ENCODE measurements at places on chromosomes 1 and 21.

- DNase-seq = no peak
These were observed 20.1 kb upstream of the ENSA start for GRCh38 chr1:150649441-150650075.

- DNase-seq = no peak
These were observed 528.2 kb downstream of the MRPL39 start for GRCh38 chr21:25079053-25079452.

GRCh38 chr1:5901150-5901549 is 91.1 kb downstream of the NPHP4 start:
- DNase-seq = no peak

DNA sequence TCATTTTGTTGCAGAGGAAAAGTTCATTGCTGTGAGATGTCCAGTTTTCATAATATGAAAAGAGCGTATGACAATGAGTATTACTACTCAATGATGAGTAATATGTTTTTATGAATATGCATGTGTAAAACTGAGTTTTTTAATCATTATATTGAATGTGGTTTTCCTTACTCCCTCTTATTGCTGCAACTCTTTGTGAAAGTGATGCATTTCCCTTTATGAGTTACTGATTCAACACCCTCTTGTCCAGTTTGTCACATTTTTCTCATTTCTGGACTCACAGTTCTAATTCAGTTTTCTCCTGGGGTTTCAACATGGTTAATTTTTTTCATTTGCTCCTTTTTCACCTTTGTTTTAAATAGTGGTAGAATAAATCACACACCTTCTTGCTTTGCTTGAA is 35.2 kb upstream of the KCNJ15 start:
- no peak for DNase-seq

DNA sequence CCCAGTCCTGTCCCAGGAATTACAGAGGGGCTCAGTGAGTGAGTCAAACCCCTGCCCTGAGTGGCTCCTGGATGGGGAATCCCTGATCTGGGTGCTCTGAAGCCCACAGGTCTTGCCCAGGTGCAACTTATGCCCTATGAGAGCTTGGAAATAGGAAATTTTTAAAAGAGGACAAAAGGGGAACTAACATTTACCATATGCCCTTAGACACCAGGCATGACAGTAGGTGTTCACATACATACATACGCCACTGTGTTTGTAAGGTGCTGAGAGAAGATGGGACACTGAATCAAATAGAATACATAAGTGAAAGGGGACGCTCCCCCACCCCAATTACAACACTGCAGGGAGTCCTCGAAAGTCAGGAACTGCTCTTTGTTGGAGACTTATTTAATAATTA is 1.4 kb downstream of the CFAP45 start:
- no peak for DNase-seq

Measured in epithelial cell of prostate (primary cell).